ENCODE measurements at places on chromosomes 12 and 14.

- H3K4me3 ChIP-seq = no peak overlapping the region
- H3K4me1 ChIP-seq = 0 out of 2 replicates have a peak, but pooled peaks cover 4% of the 10 kb centered on the region
- no peaks in the 10 kb centered on the region for H3K27me3 ChIP-seq
- no peak overlapping the region for H3K27ac ChIP-seq
- no peaks in the 10 kb centered on the region for H3K36me3 ChIP-seq
- DNase-seq = no peak
Observed at GRCh38 chr12:38911611-38912010, 6.2 kb upstream of the CPNE8 start.

GRCh38 chr12:91590966-91591638, 408.5 kb upstream of the DCN start:
- H3K27ac ChIP-seq = no peak overlapping the region
- H3K27me3 ChIP-seq = no peaks in the 10 kb centered on the region
- DNase-seq = no peak
- no peak overlapping the region for H3K4me3 ChIP-seq

- no peak overlapping the region for H3K4me3 ChIP-seq
- H3K27me3 ChIP-seq = no peaks in the 10 kb centered on the region
- no peak for DNase-seq
- H3K36me3 ChIP-seq = no peaks in the 10 kb centered on the region
- H3K27ac ChIP-seq = no peak overlapping the region
- H3K4me1 ChIP-seq = peaks cover 3% of the 10 kb centered on the region
Observed at GRCh38 chr12:2101771-2102170, 49.0 kb downstream of the CACNA1C start.

DNA sequence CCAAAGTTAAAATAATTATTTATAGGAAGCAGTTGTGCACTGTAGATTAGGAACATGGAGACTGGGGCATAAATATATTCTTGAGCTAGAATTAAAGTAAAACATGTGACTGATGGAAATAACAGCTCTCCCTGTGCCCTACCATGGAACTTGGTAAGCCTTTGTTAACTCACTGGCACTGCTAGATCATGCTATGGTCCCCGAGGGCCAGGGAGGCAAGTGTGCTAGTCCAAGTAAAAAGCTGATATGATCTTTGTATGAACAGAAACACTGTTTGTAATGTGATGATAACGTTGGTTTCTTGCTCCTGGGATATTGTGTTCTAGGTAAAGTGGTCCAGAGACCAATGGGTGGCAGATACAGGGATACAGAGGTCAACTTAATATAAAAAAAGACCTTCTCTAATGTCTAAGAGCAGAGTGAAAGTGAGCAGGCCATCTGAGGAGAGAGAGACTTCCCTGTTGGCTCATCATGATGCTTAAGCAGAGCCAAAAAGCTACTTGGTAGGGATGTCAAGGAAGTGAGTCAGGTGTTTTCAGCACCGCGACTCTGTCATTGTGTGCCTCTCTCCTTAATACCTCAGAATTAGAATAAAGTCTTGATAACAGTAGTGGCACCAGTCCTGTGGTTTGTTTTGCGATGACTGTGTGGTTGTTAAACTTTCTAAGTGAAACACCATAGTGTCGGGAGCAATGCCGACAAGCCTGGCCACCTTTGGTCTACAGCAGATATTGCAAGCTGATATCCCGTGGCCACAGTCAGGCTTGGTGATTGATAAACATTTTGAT, 27.6 kb downstream of the BICD1 start:
- no peak for DNase-seq
- H3K27me3 ChIP-seq = no peaks in the 10 kb centered on the region
- H3K4me3 ChIP-seq = no peak overlapping the region
- no peaks in the 10 kb centered on the region for H3K36me3 ChIP-seq

DNA sequence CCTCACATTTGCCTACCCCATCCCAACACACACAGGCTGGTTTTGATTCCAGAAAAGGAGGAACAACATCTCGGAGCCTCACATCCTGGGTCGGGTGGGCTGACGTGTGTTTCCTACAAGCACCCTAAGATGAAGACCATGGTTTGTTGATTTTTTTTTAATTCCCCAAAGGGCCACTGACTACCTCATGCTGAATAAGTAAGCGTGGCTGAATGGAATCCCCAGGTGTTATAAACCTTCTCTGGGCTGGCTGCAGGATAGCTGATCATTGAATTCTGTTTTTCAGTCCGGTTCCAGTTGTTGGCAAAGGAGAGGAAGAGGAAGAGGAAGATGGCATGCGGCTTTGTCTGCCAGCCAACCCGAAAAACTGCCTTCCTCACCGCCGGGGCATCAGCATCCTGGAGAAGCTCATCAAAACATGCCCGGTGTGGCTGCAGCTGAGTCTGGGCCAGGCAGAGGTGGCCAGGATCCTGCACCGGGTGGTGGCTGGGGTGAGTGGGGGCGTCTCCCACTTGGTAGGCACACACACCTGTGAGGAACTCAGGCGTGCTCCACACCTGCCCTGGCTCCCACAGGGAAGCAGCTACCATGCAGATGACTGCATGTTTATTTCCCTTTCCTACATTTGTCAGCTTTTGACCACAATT, 42.0 kb downstream of the RIN3 start:
- peaks cover 5% of the 10 kb centered on the region for H3K4me1 ChIP-seq
- no peaks in the 10 kb centered on the region for H3K27me3 ChIP-seq
- DNase-seq = no peak
- no peak overlapping the region for H3K27ac ChIP-seq
- no peak overlapping the region for H3K4me3 ChIP-seq
- no peaks in the 10 kb centered on the region for H3K36me3 ChIP-seq

DNA sequence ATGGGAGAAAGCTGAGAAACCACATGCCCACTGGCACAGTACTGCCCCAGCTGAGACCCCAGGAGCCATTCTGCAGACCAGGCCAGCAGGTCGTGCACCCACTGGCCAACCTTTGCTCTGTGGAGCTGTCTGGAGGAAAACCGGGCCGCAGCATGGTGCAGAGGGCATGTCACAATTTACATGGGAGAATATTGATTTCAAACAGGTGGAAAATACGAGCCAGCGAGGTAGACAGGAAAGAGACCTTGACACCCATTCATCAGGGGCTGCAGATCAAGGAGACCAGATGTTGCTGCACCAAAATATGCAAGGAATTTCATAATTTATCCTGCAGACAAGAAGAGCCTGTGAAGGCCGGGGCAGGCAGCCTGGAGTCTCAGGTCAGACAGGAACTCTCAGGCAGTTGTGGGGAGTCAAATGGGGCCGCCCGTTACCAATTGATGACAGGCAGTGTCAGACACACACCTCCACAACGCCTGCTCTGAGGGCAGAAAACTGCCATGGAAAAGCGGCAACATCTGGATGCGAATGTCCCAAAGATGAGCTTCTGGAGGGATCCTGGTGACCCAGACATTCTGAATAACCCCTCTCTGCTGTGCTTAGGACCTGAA, 74.6 kb upstream of the BCL11B start:
- no peaks in the 10 kb centered on the region for H3K27me3 ChIP-seq
- no peak overlapping the region for H3K27ac ChIP-seq
- no peak for DNase-seq
- H3K4me1 ChIP-seq = peaks cover 9% of the 10 kb centered on the region
- no peak overlapping the region for H3K4me3 ChIP-seq

- no peak overlapping the region for H3K27ac ChIP-seq
- no peak for DNase-seq
- no peaks in the 10 kb centered on the region for H3K27me3 ChIP-seq
- H3K4me3 ChIP-seq = no peak overlapping the region
- no peaks in the 10 kb centered on the region for H3K4me1 ChIP-seq
Observed at GRCh38 chr12:52573306-52573705, 337 bp downstream of the KRT74 start.

GRCh38 chr14:100858838-100859220, 32.9 kb downstream of the MEG3 start:
- no peaks in the 10 kb centered on the region for H3K36me3 ChIP-seq
- no peak overlapping the region for H3K27ac ChIP-seq
- no peaks in the 10 kb centered on the region for H3K4me1 ChIP-seq
- no peak overlapping the region for H3K4me3 ChIP-seq
- DNase-seq = no peak

- H3K4me1 ChIP-seq = no peaks in the 10 kb centered on the region
- H3K36me3 ChIP-seq = no peaks in the 10 kb centered on the region
- H3K27ac ChIP-seq = no peak overlapping the region
- DNase-seq = no peak
- H3K4me3 ChIP-seq = no peak overlapping the region
- no peaks in the 10 kb centered on the region for H3K27me3 ChIP-seq
Observed at GRCh38 chr14:89379006-89379405, 38.0 kb downstream of the FOXN3 start.

DNA sequence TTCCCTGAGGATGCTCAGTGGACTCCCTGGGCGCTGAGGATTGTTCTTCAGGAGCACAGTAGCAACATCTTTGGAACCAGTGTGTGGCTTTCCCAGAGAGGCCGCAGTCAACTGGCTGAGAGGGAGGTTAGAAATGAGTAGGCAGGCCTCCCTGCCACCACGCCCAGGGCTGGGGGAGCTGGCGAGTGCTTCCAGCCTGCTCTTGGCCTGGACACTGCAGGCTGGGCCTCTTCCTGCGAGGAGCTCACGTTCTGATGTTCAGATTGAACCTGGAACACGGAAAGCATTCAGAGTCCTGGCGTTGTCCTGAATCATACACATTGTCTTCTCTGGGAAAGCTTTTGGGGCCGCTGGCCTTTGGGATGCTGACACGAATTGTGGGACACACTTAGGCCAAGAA, 15.6 kb downstream of the TSPAN9 start:
- no peaks in the 10 kb centered on the region for H3K27me3 ChIP-seq
- no peak for DNase-seq
- H3K27ac ChIP-seq = no peak overlapping the region
- H3K36me3 ChIP-seq = no peaks in the 10 kb centered on the region
- H3K4me1 ChIP-seq = peaks cover 6% of the 10 kb centered on the region

DNA sequence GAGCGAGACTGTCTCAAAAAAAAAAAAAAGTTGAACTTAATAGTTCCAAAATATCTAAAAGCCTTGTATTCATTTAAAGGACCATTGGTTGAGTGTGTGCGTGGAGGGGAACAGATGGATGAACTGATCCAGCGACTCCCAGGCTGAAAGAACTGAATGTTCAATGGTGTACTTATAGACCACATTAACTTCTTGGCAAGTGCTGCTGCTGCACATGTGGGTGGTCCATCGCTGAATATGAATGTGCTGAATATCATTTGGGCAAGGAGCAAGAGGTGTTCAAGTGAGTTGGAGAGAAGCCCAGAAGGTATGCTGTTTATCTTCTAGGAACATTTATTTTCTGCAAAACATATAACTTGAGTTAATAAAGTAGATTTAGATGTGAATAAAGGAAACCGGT, 289.0 kb upstream of the RPL10L start:
- no peaks in the 10 kb centered on the region for H3K27me3 ChIP-seq
- no peaks in the 10 kb centered on the region for H3K4me1 ChIP-seq
- no peaks in the 10 kb centered on the region for H3K36me3 ChIP-seq
- DNase-seq = no peak

- H3K27me3 ChIP-seq = no peaks in the 10 kb centered on the region
- no peaks in the 10 kb centered on the region for H3K36me3 ChIP-seq
- no peak for DNase-seq
- no peak overlapping the region for H3K4me3 ChIP-seq
Observed at GRCh38 chr12:131507881-131508280, 203.0 kb upstream of the SFSWAP start.

- H3K36me3 ChIP-seq = no peaks in the 10 kb centered on the region
- H3K4me3 ChIP-seq = no peak overlapping the region
- no peak for DNase-seq
- H3K27me3 ChIP-seq = no peaks in the 10 kb centered on the region
- no peaks in the 10 kb centered on the region for H3K4me1 ChIP-seq
Observed at GRCh38 chr14:100052819-100053218, 12.4 kb upstream of the EVL start.

- no peaks in the 10 kb centered on the region for H3K36me3 ChIP-seq
- H3K4me1 ChIP-seq = peaks cover 16% of the 10 kb centered on the region
- H3K27ac ChIP-seq = no peak overlapping the region
- no peak for DNase-seq
- H3K4me3 ChIP-seq = no peak overlapping the region
Observed at GRCh38 chr14:71620401-71620800, 311.8 kb upstream of the RGS6 start.

All from Caco-2 (cell line).